ENCODE measurements at places on chromosomes 2 and 18. TPM values are rescaled to one million over a fixed set of nuclear protein-coding genes. Genes with fewer than 3 reads are reported as not detected.

DNA sequence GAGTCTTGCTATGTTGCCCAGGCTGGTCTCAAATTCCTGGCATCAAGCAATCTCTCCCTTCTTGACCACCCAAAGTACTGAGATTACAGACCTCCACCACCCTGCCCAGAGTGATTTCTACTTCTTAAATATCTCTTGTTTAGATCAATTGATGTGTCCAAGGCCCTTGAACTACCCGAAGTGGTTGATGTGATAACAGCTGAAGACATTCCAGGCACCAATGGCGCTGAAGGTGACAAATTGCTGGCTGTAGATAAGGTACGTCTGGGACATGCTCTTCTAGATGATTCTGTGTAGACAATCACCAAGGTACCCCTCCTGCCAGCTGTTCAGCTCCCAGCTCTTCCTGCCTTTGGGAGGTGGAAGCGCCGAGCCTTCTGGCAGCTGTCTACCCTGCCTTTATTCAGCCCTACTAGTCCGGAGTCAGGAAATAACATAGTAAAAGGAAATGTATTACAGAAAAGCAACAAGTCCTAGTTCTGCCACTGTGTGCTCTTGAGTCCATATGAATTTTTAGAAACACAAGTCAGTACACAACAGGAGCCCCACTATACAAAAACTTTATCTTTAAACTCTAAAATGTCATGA lies 61.3 kb upstream of the BZW1 start:
- DNase-seq: no peak
- H3K27ac ChIP-seq: no peak overlapping the region
- peaks cover 11% of the 10 kb centered on the region for H3K36me3 ChIP-seq
- H3K27me3 ChIP-seq: no peaks in the 10 kb centered on the region
- H3K4me3 ChIP-seq: no peak overlapping the region

DNA sequence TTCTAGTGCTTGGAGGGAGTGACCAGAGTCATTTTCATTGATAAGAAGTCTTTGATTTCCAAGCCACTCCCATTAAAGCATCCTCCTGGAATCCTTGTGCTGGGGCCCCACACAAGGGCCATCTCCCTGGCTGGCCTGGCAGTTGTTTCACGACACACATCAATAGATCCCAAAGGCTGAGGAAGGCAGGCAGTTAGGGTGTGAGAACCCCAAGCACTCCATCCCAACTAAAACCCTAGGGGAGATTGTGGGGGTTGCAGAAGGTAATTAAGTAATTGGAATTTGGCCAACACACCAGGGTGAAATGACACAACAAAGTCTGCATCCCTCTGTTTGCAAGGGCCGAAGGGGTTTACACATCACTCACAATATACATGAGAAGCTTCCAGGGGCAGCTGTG lies 578.1 kb upstream of the SYT4 start:
- H3K27ac ChIP-seq: no peak overlapping the region
- peaks cover 11% of the 10 kb centered on the region for H3K27me3 ChIP-seq
- H3K4me3 ChIP-seq: no peak overlapping the region
- H3K4me1 ChIP-seq: no peaks in the 10 kb centered on the region
- DNase-seq: no peak

DNA sequence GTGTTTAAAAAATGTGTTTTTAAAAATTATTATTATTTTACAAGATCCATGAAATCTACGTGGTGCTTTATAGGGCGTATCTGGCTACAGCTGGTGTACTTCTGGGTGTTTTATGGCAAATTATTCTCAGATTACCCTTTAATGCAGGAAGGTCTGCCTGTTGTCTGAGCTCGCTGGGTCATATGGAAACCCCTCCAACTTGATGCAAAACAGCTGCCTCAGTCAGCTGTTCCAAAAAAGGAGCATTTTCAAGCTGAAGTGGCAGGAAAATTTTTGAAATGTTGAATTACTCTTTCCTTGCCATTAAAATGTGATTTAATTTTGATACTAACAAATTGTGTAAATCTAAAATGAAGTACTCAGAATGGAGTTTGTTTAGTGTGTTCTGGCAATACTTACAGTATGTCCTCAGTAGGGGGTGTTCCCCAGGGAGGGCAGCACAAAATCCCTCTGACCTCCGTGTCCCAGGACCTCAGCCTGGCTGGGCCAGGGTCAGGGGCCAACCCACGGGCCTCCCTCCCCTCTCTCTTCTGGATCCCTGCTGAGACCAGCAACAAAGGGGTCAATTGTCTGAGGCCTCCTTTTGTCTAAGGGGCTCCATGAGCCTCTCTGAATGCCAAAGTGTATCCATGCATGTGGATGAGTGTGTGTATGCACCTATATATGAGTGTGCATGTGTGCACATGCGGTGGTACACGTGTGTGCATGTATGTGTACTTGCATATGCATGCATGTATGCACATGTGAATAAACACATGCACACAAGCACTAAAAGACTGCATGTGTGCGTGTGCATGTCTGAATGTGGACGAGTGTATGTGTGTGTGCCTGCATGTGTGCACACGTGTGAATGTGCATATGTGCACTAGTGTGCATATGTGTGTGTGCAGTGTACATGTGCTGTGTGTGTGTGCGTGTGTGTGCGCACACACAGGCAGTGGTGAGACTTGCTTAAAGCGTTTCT lies 105.4 kb downstream of the ACOXL start:
- H3K27me3 ChIP-seq: peaks cover 19% of the 10 kb centered on the region
- H3K27ac ChIP-seq: no peak overlapping the region
- H3K4me1 ChIP-seq: no peaks in the 10 kb centered on the region
- no peaks in the 10 kb centered on the region for H3K36me3 ChIP-seq

DNA sequence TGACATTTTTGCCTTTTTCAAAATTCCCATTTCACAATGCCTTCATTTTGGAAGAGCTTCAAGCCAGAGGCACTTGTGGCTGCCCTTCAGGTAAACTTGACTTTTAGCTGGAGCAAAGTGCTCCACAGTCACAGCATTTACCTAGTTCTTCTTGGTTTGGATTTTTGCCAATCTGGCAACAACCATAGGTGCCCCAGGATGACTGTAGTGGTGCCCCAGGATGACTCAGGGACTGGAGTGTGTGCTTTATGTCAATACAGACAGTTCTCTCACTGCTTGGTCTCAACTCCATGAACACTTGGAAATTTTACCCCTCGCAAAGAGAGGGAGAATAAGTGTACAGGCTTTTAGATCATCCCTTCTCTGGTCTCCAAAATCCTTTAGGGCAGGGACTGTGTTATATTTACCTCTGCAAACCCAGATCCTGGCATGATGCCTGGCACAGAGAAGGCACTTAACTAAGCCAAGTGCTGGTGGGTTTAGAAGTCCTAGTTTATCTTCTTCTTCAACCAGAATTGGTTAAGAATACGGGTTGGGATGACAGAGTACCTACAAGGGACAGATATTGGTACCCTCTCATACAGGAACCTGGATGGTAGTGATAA lies 15.3 kb upstream of the PTPN4 start:
- DNase-seq: peak; percentile 95
- no peak overlapping the region for H3K4me3 ChIP-seq
- H3K27me3 ChIP-seq: no peaks in the 10 kb centered on the region
- no peaks in the 10 kb centered on the region for H3K36me3 ChIP-seq
- H3K27ac ChIP-seq: peak overlapping the region; percentile 18
- peaks cover 43% of the 10 kb centered on the region for H3K4me1 ChIP-seq

KCNG2 gene
- not detected for total RNA-seq

GRCh38 chr18:8176554-8176953 lies 432.7 kb upstream of the RAB12 start:
- H3K4me3 ChIP-seq: no peak overlapping the region
- H3K27ac ChIP-seq: peak overlapping the region; percentile 29
- no peaks in the 10 kb centered on the region for H3K27me3 ChIP-seq

- H3K27me3 ChIP-seq: no peaks in the 10 kb centered on the region
- peaks cover 41% of the 10 kb centered on the region for H3K4me1 ChIP-seq
- peak within 1 kb of the TSS; percentile 1 for H3K4me3 ChIP-seq
- DNase-seq: no peak
- peak within 1 kb of the TSS; percentile 25 for H3K27ac ChIP-seq
Observed at GRCh38 chr2:157443795-157444640, at the start of gene CYTIP. TSS of gene CYTIP (minus strand) at chr2:157444089. CDS start at chr2:157444020, 69 bp downstream.

DNA sequence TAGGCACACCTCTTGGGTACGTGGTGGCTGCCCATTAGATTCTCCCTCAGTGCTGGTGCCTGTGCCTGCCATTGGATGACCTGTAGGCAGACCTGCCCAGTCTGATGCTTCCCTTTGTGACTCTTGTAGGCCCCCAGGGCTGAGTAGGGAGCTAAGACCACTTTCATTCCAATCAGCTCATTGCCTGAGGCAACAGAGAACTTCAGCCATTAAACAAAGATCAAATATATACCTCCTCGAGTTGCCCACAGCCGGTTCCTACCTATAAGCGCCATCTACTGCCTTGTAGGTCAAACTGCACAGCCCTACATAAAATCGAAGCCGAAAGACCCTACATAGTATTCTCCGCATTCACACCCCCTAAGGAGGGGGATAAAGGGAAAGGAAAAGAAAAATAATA lies 184.6 kb downstream of the ETAA1 start:
- no peak overlapping the region for H3K27ac ChIP-seq
- no peak for DNase-seq
- H3K36me3 ChIP-seq: no peaks in the 10 kb centered on the region
- no peaks in the 10 kb centered on the region for H3K4me1 ChIP-seq

GRCh38 chr2:105519516-105519915 lies 120.7 kb upstream of the FHL2 start:
- H3K4me3 ChIP-seq: no peak overlapping the region
- DNase-seq: no peak
- no peaks in the 10 kb centered on the region for H3K36me3 ChIP-seq
- peaks cover 10% of the 10 kb centered on the region for H3K4me1 ChIP-seq
- H3K27me3 ChIP-seq: no peaks in the 10 kb centered on the region

GRCh38 chr2:52345082-52345481 lies 1313.2 kb upstream of the NRXN1 start:
- peaks cover 6% of the 10 kb centered on the region for H3K4me1 ChIP-seq
- no peak overlapping the region for H3K27ac ChIP-seq
- no peak for DNase-seq

Data from MCF 10A (cell line).